ENCODE measurements at places on chromosomes 4 and X.
A peak's percentile ranks its signal among the peaks of the same experiment; 100 is the strongest.

- no peak for DNase-seq
Measured at GRCh38 chr4:86686741-86687140, 92.6 kb downstream of the PTPN13 start.

DNA sequence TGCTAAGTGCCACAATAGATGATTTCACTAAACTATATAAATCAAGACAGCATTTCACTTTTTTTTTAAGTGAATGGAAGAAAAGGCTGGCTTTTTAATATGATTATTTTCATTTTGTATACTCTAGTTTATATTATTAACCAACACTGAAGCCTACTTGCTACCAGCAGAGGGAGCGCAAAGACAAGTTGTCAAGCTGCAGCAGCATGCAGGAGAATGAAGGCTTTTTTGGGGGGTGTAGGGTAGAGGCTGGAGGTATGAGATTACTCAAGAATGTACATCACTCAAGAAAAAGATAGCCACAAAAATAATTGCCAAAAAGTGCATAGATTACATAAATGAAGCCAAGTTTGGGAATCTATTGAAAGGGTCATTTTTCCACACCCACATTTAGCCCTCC is 519.5 kb downstream of the FGF13 start:
- peak; percentile 0 for DNase-seq

GRCh38 chr4:7073526-7074390 is 5.9 kb upstream of the GRPEL1 start:
- DNase-seq: peak; percentile 21

- DNase-seq: no peak
Measured at GRCh38 chr4:22460266-22460665, 55.6 kb downstream of the ADGRA3 start.

DNA sequence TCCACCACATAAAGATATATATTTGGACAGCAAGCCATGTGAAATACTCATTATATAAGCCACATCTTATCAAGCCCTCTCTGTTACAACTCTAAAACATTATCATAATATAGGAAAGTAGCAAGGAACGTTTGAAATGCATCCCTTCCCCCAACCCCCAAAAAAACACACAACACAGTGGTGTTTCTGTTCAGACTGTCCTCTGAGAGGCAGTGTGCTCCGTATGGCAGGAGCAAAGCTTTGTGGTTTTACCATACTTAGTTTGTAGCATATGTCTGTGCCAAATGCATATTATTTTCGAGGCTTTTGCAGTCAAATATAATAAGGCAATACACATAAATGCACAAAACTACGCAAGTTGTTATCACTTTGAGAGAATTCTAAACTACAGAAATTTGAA is 194.2 kb downstream of the RAPGEF2 start:
- DNase-seq: no peak

DNA sequence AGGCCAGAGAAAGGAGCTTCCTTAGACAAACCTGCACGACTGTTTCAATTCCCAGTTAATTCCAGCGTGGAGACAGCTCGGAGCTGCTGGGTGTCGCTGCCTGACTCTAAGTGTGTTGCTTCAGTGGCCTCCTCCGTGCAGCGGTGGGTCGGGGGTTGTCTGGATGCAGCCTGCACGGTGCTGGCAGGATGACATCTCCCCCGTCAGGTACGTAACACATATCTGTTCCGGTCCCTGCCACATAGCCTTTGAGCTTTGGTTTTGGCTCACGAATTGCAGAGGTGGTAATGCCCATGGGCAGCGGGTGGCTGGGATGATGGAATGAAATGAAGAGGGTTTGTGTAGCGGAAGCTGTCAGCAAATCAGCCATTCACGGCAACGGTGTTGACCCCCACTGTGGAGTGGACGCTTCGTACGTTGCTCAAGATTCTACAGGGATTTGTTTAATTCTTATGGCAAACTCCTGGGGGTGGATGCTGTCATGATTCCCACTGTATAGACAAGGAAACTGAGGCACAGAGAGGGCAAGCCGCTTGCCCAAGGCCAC is 33.7 kb upstream of the HMX1 start:
- DNase-seq: no peak

DNA sequence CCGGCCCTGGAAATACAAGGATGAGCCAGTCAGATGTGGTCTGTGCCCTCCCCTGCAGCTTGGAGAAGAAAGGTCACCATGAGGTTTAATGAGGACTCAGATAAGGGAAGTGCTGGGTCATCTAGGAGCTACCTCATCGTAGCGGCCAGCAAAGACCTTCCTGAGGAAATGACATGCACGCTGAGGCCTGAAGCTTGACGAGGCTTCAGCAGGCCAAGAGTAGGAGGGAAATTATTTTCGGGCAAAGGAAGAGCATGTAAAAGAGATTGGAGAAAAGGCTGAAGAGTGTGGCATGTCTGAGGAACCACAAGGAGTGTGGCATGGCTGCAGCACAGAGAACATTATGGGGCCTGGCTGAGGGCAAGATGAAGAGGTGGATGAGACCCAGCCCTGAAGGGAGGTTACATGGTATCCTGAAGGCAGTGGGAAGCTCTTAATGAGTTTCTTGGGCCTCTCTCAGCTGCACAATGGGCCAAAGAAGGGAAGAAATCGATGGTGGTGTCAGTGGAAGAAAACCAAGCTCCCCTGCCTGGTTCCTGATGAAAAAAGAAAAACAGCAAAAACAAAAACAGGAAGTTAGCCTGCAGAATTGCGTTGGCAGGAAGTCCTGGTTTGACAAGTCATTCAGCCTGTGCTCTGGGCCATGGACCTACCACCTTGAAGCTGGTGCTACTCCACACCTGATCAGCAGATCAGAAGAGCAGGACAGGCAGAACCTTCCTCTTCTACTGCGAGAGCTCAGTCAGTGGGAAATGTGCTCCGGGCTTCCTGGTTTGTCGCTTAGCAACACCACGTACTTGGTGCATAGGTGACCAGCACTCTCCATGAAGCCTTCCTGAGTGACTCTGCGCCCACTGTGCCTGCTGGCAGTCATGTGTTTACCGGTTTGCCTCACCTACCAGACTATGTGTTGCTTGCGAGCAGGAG is 134.5 kb upstream of the KLF3 start:
- DNase-seq: peak; percentile 67
